ENCODE measurements at places on chromosomes 16 and 17.
A peak's percentile ranks its signal among the peaks of the same experiment; 100 is the strongest.

- peak; percentile 14 for DNase-seq
Measured at GRCh38 chr17:18176176-18176575, 7.5 kb upstream of the ALKBH5 start.

DNA sequence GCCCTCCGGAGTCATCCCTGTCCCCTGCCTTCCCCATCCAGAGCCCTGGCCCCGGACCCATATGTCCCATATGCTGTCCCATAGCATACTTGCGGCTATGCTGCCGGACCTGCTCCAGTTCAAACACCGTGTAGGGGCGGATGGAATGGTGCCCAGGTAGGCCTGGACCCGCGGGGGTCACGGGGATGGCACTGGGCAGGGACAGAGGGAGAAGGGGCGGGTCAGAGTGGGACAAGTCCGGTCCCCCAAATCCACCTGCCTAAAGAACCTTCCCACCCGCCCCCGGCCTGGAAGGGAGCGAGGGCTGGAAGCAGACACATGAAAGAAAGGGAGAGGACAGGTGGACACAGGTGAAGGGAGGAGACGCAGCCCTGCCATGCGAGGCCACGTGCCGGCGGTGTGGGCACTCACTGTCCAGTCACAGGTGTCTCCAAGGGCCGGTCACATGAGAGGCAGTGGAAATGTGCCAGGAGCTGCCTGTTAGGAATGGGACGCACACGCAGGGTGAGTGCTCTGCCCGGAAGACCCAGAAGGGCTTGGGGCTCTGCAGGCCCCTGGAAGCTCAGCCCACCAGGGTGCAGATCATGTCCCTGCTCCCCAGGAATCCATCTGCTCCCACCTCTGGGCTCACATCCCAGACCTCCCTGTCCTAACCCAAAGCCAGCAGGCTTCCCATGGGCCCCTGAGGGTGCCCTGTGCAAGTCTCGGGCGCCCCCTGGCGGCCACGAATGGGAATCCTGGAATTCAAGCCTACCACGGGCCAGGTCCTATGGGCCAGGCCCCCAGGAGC lies 14.0 kb downstream of the UBALD2 start:
- DNase-seq, result peak; percentile 42

- no peak for DNase-seq
Measured at GRCh38 chr17:40243761-40244160, 24.7 kb downstream of the WIPF2 start.

- DNase-seq, result no peak
Measured at GRCh38 chr16:1533443-1533951, at the start of gene TMEM204. TMEM204 (plus strand) TSS chr16:1533666; CDS start chr16:1534276, 610 bp downstream.

DNA sequence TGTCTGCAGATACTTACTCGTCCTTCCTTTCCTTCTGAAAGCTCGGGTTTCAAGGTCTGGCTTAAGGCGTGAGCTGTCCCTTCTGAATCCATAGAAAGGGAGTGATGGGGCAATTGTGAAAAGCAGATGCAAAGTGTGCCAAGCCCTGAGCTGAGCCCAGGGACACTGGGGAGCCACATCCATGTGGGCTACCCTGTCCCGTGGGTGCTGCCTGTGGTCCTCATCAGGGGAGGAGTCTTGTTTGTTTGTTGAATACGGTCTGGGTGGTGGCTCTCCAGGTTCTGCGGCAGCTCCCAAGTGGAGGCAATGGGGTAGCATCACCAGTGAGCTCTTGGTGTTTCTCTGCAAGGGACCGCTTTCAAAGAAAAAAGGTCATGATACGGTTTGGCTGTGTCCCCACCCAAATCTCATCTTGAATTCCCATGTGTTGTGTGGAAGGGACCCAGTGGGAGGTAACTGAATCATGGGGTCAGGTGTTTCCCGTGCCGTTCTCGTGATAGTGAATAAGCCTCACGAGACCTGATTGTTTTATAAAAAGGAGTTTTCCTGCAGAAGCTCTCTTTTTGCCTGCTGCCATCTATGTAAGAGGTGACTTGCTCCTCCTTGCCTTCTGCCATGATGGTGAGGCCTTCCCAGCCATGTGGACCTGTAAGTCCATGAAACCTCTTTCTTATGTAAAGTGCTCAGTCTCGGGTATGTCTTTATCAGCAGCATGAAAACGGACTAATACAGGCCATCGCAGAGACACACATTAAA lies 1.0 kb upstream of the ALG1 start:
- DNase-seq, result no peak

- DNase-seq, result peak; percentile 9
Measured at GRCh38 chr16:79845734-79846135, 245.2 kb upstream of the MAF start.

DNA sequence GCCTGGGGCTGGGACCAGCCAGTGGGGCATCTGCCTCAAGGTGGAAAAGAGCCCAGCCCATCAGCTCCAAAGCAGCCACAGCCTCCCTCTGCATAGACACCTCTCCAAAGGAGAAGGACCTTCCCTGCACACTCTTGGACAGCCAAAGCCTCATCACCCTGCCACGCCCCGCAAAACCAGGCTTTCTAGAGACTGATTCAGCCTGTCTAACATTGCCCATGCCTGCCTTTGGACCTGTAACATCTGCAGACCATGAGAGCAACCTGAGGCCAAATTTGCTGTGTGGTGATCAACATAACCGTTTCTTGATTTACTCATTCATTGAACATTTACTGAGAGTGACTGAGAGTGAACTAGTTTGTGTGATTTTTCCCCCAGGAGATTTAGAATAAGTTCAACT lies 219.7 kb upstream of the HSBP1 start:
- no peak for DNase-seq
